ENCODE measurements at places on chromosomes 12 and 14.

DNA sequence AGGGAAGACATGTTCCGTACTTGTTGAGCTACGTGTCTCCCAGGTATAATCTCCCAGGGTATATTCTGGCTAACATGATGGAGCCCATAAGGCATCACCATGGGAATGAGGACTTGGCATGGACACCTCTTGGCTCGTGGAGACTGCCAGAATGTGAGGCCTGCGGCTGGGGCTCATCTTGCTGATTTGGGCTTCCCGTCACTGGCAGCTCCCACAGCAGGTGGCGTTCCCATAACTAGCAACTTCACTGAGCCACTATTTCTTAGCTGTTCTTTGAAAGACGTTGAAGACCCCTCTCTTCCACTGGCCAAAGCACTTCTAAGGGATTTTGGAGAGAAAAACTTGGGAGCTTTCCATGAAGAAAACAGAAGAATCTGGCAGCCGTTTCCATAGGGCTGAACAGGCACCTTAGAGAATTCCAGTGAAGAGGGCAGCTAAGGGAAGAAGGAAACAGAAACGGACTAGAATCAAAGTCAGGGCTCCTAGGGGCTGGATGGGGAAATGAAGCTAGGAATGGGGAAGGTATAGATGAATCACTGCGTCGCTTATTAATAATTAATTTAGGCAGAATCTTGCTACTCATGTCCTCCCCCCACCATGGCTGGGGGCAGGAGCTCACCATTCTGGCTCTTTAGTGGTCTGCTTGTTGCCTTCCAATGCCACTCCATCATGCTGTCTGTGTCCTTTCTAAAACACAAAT, 39.7 kb upstream of the FOS start:
- no peak for DNase-seq

DNA sequence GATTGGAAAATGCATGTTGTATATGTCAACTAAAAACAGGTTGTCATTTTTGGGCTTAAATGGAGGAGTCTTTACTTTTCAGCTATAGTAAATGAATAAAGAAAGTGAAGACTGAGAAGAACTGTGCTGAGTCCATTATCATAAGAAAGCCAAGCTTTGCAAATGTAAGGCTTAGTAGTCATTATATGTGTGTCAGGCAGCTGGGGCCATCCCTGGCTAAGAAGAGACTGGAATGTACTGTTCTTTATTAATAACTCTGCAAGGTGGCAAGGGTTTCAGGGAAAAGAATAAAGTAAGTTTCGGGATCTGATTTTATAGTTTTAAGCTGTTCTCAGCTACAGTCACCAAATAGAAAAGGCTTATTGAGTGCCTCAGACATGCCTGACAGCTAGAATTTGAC, 48.7 kb downstream of the SRGAP1 start:
- DNase-seq, result no peak

DNA sequence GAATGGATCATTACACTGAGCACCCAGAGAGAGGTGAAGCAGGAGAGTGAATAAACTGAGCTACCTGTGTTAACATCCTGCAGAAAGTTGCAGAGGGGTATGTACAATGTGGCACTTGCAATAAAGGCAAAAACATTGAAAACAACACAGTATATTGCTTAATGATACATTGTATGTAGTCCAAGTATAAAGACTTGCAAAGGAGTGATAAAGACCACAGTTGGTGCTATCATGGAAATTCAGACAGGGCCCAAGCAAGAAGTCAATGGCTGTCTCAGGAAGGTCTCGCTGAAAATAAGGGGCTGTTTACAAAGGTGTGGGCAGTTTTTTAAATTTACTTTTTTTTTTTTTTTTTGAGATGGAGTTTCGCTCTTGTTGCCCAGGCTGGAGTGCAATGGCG, 10.0 kb downstream of the TMEM120B start:
- no peak for DNase-seq

- DNase-seq, result no peak
These were observed 1.4 kb downstream of the TRMT61A start for GRCh38 chr14:103530390-103530789.

- no peak for DNase-seq
These were observed 1.9 kb upstream of the PITPNM2 start for GRCh38 chr12:123152833-123153232.

- DNase-seq, result no peak
These were observed 60.5 kb downstream of the AMN start for GRCh38 chr14:102982852-102983470.

GRCh38 chr12:56278905-56279304, 12.2 kb downstream of the COQ10A start:
- DNase-seq, result no peak

GRCh38 chr14:20400965-20401593, 12.2 kb downstream of the TEP1 start:
- DNase-seq, result no peak

GRCh38 chr12:79001404-79001803, 136.8 kb downstream of the SYT1 start:
- DNase-seq, result no peak

- no peak for DNase-seq
These were observed 6.0 kb downstream of the KRT79 start for GRCh38 chr12:52828156-52828555.

GRCh38 chr14:91227183-91227628, 17.3 kb downstream of the GPR68 start:
- no peak for DNase-seq

DNA sequence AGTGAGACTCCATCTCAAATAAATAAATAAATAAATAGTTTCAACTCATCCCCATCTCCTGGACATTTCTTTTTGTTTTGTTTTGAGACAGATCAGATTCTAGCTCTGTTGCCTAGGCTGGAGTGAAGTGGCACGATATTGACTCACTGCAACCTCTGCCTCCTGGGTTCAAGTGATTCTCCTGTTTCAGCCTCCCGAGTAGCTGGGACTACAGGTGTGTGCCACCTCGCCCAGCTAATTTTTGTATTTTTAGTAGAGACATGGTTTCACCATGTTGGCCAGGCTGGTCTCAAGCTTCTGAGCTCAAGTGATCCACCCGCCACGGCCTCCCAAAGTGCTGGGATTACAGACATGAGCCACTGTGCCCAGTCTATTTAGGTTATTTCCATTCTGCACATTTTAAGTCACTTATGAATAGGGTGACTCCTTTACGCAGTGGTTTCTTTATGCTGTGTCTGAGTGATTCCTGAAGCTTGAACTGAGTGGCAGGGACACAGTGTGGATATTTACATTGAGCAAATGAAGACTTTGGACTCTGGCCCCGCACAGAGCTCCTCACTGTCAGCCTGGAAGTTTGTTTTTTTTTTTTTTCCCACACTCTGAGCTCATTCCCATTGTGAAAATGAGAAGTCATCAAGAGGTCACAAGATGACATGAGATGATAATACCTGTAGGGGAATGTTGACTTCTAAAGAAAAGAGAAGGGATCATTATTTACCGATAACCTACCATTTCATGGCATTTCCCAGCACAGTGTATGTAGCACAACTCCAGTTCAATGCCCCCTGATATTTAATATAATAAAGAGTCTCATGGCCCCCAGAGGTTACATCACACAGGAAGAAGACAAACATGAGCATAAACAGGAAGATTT, 72.6 kb downstream of the TBX3 start:
- no peak for DNase-seq

DNA sequence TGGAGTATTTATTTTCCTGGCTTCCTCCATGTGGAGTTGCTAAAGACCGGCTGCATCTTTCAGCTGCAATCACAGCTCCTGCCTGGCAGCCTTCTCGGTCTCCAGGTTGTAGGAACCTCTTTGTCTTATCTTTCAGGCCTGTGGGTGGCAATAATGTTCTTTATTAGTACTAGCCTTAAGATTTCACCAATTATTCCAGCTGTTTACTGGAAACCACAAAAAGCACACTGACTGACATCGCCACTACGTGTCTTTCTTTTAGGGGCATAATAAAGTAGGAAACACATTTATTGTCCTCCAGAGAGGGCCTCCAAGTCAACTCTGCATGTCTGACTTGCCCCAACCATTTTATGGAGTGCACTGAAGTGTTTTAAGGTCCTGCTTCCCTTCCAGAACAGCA, 1116.5 kb upstream of the TMEM132C start:
- DNase-seq, result no peak

GRCh38 chr12:48788854-48789775, at the start of gene ADCY6:
Gene ADCY6 (minus strand): TSS chr12:48789089. CDS start chr12:48783434, 5,655 bp downstream.
- no peak for DNase-seq

GRCh38 chr14:44449680-44450079, 57.4 kb downstream of the FSCB start:
- DNase-seq, result no peak

Measured in activated CD4-positive, alpha-beta T cell treated with anti-CD3 and anti-CD28 coated beads, Interleukin-2, amount 50 U/mL, for 4 hours (primary cell).